ENCODE measurements at places on chromosomes 5 and 9.
A peak's percentile ranks its signal among the peaks of the same experiment; 100 is the strongest.

- no peak for DNase-seq
These were observed 22.1 kb downstream of the ITGA2 start for GRCh38 chr5:53011233-53011632.

- peak; percentile 1 for DNase-seq
These were observed 173.5 kb downstream of the TRIM32 start for GRCh38 chr9:116860509-116861120.

- no peak for DNase-seq
These were observed 97.1 kb upstream of the TAF11L2 start for GRCh38 chr5:17400724-17401469.

DNA sequence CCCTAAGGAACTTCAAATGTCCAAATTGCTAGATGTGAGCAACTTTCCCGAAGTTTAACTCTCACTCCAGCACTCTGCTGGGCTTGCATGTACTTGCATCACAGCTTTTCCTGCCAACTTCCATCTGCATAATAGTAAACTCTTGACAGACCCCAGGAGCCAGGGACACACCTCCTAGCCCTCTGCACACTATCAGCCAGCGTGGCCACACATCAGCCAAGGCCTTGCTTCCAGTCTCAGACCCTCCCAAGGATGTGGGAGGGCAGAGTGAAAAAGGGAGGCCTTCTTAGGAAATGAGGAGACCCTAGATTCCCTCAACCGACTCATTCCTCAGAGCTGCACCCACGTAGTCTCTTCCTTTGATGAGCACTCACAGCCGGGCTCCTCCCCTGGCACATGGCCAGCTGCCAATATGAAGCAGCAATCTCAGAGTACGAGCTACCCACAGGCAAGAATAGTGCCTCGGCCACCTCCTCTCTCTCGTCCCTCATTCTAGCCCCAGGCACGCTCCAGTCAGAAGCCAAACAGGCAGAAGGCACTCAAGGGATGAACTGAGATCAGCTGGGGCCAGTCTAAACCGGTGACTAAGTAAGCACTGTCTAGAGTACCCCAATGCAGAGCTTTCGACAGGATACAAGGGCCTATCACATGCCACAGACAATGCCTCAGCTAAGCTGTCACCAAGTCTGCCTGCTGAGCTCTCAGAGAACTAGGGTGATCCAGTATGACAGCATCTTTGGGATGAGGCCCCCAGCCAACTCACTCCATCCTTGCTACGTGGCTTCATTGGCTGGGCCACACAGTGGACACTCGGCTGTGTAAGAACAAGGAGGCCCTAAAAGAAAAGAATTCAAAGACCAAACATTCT is 2.3 kb downstream of the P4HA2 start:
- DNase-seq, result peak; percentile 26

DNA sequence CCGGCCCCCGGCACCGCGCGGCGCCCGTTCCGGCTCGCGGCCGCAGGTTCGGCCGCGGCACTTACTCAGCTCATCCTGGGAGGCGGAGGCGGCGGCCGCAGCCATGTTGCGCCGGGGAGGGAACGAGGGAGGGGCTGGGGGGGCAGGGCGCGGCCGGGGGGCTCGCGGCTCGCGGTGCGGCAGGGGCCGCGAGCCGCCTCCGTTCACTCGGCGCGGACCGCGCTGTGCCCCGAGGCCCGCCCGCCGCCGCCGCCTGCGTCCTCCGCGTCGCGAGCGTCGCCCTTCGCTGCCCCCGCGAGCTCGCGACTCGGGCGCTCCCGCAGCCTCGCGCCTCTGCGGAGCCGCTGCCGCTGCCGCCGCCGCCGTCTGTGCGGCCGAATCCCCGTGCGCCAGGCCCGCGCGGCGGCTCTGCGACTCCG is 735 bp downstream of the ECPAS start:
- peak; percentile 38 for DNase-seq

- no peak for DNase-seq
These were observed 15.1 kb upstream of the SLC2A6 start for GRCh38 chr9:133493845-133494540.

DNA sequence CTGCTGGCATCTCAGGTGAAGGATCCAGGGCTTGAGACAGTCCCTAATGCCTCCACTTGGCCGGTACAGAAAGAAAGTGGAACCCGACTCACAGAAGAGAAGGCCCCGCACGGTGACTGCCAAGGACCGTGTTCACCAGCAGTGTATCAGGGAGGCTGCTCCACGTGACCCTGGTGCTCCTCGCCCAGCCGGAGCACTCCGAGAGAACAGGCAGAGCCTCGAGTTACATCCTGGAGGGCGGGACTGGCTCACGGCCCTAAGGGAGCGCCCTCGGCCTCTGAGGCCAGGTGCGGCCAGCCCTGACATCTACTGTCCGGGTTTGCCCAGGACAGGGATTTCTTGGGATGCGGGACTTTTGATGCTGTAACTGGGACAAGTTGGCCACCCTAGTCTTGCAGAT is 104.0 kb upstream of the SARDH start:
- no peak for DNase-seq

GRCh38 chr9:3479514-3480352 is 46.1 kb downstream of the RFX3 start:
- no peak for DNase-seq

DNA sequence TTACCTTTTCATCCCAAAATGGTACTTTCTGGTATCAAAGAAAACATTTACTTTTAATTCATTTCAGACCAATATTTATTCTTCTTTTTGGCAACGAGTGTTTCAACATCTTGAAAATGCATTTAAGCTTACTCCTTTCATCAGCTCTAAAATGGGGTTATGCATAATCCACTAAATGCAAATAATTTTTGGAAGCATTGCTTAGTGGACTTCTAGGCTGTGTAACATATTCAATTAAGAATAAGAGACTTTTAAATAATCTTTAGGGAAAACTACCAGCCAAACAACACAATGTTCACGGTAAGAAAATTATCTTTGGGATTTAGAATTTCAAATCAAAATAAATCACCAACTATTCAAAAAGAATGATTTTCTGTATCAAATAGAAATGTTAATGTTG is 118.2 kb downstream of the ADAMTS6 start:
- no peak for DNase-seq

DNA sequence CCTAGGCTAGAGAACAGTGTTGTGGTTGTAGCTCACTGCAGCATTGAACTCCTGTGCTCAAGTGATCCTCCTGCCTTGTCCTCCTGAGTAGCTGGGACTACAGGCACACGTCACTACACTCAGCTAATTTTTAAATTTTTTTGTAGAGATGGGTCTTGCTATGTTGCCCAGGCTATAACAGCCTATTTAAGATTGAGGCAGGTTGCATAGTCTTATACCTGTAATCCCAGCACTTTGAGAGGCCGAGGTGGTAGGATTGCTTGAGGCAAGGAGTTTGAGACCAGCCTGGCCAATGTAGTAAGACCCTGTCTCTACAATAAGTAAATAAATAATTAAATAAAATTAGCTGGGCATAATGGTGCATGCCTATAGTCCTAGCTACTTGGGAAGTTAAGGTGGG is 79.9 kb downstream of the VPS13A start:
- no peak for DNase-seq

- no peak for DNase-seq
These were observed 367.5 kb downstream of the DEPDC1B start for GRCh38 chr5:60332244-60333004.

- no peak for DNase-seq
These were observed 310.9 kb downstream of the ACTL7B start for GRCh38 chr9:108544866-108545265.

- no peak for DNase-seq
These were observed 271.8 kb upstream of the CTNND2 start for GRCh38 chr5:12175914-12176585.

- no peak for DNase-seq
These were observed 148.0 kb upstream of the ADRA1B start for GRCh38 chr5:159768243-159768642.

- no peak for DNase-seq
These were observed 69.6 kb upstream of the TGFBR1 start for GRCh38 chr9:99035313-99035712.

DNA sequence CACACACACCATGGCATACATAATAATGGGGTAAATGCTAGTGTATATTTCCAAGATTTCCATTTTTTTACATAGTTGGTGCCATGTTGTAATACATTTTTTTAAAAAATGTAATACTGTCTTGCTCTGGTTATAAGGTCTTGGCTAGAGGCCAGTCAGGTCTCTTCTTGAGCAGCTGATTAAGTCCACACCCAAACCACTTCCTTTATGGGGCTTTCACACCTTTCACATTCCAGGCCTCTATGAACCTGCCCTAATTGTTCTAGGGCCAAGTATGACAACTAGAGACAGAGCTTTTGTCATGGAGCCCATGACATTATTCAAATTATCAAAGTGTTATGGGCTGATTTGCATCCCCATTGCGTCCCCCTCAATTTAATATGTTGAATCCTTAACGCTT is 495.6 kb upstream of the CTNND2 start:
- no peak for DNase-seq

DNA sequence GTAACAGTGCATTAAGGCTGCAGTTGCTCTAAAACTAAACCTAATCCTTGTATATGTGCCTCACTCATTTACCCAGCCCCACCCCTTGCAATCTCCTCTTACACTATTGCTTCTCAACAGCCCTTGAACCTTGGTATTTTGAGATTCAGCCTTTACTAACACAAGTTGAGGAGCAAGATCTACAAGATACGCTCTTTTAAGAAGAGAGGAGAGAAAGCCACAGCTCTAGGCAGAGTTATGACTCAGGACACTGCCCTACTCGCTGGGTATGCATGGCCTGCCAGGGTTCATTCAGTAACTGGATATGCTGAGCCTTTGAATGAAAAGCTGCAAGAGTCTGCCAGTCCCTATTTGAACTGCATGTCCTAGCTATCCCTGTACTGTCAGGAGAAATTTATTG is 219.5 kb downstream of the PCSK5 start:
- DNase-seq, result no peak

- no peak for DNase-seq
These were observed 278.4 kb upstream of the IRX1 start for GRCh38 chr5:3317051-3317795.

GRCh38 chr5:32499261-32499660 is 54.7 kb upstream of the ZFR start:
- peak; percentile 15 for DNase-seq

- no peak for DNase-seq
These were observed 1.9 kb downstream of the ROR2 start for GRCh38 chr9:91948101-91948596.

DNA sequence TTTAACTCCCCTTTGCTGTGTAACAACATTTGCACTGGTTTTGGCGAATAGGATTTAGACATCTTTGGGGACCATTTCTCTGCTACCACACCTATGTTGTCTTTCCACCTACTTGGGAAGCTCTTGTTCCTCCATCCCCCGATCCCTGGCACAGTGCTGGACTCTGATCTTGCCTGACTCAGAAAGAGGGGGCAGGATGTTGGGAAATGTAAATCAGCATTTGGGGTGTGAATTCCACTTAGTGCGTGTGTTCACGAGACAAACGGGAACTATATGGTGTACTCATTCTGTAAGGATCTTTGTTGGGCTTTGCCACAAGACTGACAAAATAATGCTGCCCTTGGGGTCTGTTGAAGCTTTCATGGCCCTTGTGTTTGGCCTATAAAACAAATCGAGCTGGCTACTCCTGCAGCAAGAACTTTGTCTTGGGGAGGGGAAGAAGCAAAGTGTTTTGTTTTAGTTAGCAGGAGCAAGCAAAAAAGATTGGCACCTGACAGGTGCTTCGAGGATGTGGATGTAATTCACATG is 18.5 kb downstream of the TMEM268 start:
- no peak for DNase-seq

DNA sequence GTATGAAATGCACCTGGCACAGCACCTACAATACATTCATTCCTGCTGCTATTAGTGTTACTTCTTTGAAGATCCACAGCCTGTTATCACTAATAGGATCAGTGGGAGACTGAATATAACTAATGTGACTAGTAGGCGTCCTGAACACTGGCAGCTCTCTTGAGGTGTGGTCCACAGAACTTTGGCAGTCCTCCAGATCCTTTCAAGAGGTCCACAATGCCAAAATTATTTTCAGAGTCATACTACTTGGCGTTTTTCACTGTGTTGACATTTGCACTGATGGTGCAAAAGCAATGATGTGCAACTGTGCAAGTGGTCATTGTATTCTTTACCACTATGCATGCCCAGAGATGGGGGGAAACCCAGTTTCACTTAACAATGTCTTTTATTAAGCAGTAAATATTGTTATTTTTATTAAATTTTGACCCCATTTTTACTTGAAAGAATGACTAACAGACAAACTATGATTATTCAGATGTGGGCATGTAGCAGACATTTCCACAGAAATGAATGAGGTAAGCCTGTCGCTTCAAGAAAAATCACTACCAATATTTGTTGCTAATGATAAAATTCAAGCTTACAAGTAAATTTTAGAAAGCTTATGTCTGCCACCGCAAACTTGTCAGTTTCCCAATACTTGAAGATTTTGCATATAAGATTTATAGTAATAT is 48.9 kb downstream of the ADRB2 start:
- DNase-seq, result no peak

DNA sequence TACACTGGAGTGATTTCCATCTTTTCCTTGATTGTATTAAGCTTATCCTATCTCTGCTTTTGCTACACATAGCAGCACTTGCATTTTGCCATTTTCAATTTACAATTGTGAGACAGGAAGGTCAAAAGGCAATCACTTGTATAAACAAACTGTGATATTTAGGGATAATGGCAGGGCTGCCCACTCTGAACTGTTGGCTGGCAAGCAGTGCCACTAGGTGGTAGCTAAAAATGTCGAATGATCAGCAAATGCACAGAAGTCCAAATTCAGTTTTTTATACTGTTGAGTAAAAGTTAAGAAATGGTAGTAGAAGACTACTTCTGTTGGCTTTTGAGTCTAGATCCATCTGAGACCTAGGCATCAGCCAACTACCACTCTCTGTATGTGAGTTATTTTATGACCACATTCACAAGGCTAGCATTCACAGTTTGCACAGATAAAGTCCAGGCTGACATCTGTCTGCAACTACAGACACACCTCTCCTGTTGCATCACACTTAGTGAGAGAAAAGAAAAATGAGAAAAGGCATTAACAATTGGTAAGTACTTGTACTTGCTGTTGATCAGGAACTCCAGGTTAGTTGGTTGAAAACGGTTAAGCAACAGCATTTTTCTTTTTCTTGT is 108.8 kb upstream of the ASTN2 start:
- DNase-seq, result no peak

DNA sequence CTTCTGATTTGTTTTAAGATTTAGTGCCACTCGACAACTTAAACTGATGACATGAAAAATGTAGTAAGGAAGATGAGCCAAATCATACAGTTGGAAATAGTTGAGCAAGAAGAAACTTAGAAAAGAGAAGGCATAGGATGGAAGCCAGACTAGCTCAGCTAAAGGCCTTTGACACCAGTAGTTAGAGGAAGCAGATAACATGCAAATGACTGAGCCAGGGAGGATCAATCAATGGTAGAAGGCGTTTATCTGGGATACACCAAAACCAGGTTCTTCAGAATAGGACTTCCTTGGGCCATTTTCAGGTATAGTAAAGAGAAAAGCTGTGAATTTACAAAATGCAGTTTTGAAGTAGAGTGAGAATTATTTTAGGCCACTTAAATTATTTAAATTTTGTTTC is 3.2 kb downstream of the TDRD7 start:
- no peak for DNase-seq

GRCh38 chr5:53874409-53874808 is 314.0 kb downstream of the NDUFS4 start:
- no peak for DNase-seq
